ENCODE measurements at places on chromosomes 3 and 15. TPM values are rescaled to one million over a fixed set of nuclear protein-coding genes. Genes with fewer than 3 reads are reported as not detected.

GRCh38 chr3:129021140-129021551, 20.0 kb downstream of the EFCC1 start:
- DNase-seq: no peak

The MYRIP gene
- 9.4 TPM for total RNA-seq

DNA sequence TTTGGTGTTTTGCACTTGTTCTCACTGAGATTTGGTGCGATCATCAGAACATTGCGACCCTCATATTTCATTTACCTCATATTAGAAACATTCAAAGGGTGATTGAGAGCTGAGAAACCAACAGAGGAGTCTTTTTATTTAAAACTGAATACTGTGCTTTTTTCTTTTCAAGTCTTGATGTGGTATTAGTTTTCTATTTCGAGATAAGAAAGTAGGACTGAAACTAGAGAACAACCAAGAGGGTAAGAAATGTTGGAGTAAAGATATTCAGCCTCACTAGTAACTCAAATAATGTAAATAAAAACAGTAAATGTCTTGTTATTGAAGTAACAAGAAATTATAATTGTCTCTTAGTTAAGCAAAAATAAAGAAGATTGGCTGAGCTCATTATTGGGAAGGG, 26.5 kb downstream of the EFHB start:
- no peak for DNase-seq

- DNase-seq: no peak
Measured at GRCh38 chr3:159910991-159911663, 77.5 kb upstream of the IL12A start.

GRCh38 chr15:42919799-42920518, 619 bp downstream of the TTBK2 start:
- DNase-seq: peak; percentile 61

GRCh38 chr15:47523681-47524475, 193.4 kb upstream of the SEMA6D start:
- no peak for DNase-seq

GRCh38 chr15:51139091-51139490, 44.4 kb upstream of the TNFAIP8L3 start:
- DNase-seq: no peak

- no peak for DNase-seq
Measured at GRCh38 chr3:103295974-103296570, 861.3 kb downstream of the ZPLD1 start.

The SOX14 gene
- total RNA-seq: not detected

- no peak for DNase-seq
Measured at GRCh38 chr15:65084500-65085206, 8.1 kb downstream of the KBTBD13 start.

- no peak for DNase-seq
Measured at GRCh38 chr3:36372534-36372935, 7.8 kb upstream of the STAC start.

The SPATA12 gene
- total RNA-seq: not detected

DNA sequence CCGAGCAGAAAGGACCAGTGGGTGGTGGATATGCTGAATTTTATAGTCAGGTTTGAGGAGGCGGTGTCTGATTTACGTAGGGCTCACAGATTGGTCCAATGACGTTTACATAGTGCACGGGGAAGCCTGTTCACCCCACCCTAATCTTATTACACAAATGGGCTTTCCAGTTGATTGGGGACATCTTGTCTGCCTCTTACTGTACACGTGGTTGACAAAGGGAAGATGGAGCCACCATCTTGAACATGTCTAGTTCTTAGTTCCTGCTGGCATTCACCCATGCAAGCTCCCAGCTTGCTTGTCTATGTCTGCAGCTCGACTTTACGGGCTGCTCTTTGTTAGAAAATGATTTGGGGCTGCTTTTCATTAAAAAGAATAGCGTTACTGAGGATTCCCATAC, 332.0 kb upstream of the SLCO3A1 start:
- DNase-seq: no peak

- peak; percentile 76 for DNase-seq
Measured at GRCh38 chr15:38699633-38700230, 135.1 kb upstream of the RASGRP1 start.

GRCh38 chr3:13461169-13462124, 18.7 kb upstream of the HDAC11 start:
- DNase-seq: peak; percentile 77

The IMPG2 gene
- total RNA-seq: 0.38 TPM

The UROC1 gene
- not detected for total RNA-seq

- DNase-seq: no peak
Measured at GRCh38 chr3:69922521-69923000, 77.0 kb upstream of the SAMMSON start.

Data from Peyer's patch (tissue), 4 donors.